ENCODE measurements at places on chromosomes 3 and 15.

DNA sequence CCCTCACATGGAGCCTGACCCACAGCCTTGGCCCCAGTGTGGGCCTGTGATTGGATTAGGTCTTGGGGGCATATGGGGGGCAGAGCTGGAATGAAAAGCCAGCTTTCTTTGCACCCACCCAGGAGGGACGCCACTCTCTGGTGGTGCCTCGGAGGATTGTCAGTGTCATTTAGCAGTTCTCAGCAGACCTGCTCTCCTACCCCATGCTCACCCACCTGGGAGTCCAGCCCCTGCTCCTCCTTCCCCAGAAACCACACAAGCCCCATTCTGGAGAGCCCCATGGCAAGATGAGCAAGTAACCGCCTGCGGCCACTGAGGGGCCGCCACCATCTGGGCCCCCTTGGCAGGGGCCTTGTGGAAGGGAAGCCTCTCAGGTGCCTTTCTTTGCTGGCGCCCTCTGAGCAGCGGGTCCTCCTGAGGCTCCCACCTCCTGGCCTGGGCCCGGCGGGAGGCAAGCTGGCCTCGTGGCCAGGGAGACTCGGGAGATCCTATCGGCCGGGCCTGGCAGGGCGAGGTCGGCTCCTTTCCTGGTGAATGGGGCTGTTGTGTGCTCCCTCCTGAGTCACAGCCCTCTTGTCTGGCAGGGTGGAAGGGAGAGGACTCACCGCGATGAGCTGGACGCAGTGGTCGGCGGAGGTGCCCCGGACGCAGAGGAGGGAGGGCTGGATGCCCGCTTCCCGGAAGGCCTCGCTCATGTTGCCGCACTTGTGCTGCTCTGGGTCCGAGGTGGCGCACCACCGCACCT lies 2.3 kb downstream of the MELTF start:
- no peak for DNase-seq

GRCh38 chr3:98918586-98918985 lies 17.1 kb upstream of the DCBLD2 start:
- DNase-seq = no peak

DNA sequence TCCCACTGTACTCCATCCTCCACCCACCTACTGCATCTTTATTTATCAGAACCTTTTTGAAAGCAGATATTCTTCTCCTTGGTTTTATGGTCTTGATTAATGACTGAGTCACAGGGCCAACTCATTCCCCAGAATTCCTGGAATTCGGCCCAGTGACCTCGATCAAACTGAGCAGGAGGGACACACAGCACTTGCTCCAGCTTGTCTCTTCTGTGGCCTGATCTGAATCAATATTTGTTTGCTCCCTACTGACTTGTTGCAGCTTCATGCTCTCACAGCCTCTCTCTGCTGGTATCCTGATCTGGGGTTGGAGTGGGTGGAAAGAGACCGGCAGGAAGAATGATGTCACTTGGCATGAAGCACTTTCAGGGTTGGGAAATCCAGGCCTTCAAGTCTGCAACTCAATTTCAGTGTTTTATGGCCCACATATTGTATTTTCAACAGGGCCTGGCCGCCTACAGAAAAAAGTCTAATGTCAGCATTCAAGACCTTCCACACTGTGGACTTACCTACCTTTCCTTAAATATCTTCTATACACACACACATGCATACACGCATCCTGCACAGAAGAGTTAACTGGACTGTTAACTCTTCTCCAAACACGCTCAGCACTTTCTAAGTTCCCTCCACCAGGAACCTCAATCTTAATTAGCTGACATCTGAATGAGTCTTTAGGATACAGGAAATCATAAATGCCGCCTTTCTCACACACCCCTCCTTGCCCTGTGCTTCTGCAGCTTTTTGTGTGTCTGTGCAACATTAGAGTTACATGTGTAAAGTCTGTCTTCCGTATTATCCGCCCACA lies 4.6 kb downstream of the ANXA2 start:
- DNase-seq = peak; percentile 98

- DNase-seq = no peak
Observed at GRCh38 chr3:187296058-187296457, 4.5 kb upstream of the MASP1 start.

Data from kidney glomerular epithelial cell (primary cell).